ENCODE measurements at places on chromosomes 16 and 17.

- DNase-seq: no peak
These were observed 310.0 kb downstream of the SEC14L1 start for GRCh38 chr17:77450742-77451244.

DNA sequence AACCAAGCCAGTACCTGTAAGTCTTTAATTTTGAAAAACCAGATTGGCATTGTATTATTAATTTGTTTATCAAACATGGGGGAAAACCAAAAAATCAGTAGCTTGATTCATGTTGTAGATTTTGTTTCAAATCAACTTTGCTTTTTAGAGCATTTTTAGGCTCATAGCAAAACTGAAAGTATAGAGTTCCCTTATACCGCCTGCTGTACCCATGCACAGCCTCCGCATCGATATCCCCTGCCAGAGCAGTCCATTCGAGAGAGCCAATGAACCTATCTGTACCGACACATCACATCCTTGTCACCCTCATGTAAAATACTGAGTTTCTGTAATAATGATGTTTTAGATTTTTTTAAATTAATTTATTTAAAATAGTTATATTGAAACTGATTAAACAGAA, 16.2 kb upstream of the MRC2 start:
- no peak for DNase-seq

- DNase-seq: no peak
These were observed 386.6 kb downstream of the XYLT1 start for GRCh38 chr16:17084130-17084529.

- DNase-seq: peak; percentile 26
These were observed 37.7 kb downstream of the DUSP14 start for GRCh38 chr17:37527249-37527851.

DNA sequence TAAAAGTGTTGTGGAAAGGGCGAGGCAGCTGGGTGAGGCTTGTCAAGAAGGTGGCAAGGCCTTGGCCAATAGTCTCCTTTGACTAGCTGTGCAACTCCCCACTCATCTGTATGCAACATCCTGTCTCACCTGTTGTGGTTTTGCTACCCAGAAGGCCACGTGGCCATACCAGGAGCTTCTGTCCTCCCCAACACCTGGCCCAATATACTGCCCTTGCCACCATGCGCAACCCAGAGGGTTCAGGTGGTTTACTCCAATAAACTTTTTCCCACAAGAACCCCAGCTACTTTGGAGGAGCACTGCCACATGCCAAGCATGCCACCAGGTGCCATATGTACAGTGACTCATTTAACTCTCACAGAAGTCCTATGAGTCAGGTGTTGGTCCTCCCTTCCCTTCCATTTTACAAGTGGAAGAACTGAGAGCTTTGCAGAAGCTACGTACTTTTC, 10.2 kb downstream of the MYO19 start:
- peak; percentile 89 for DNase-seq
